ENCODE measurements at places on chromosomes 1 and 21.
A peak's percentile ranks its signal among the peaks of the same experiment; 100 is the strongest.

DNA sequence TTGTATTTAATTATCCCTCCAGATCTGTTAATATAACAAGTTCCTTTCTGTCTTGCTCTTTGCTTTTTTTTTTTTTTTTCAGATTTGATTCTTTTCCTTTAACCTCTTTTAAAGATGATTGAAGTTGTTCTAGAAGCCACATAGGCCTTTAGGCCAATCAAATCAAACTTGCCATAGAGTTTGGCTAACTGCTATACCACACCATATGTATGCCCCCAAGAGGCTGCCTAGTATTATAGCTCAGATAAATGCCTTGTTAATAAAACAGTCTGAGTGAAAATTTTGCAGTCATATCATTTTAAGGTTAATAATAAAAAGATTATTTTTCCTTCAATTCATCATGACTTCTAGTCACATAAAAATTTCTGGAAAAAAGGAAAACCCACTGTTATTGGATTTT, 696.0 kb upstream of the CHRM3 start:
- no peak for DNase-seq

- no peak for DNase-seq
Measured at GRCh38 chr1:190832511-190832910, 354.8 kb upstream of the BRINP3 start.

GRCh38 chr1:234874291-234875288, 254.0 kb downstream of the TOMM20 start:
- peak; percentile 62 for DNase-seq

- no peak for DNase-seq
Measured at GRCh38 chr1:194225821-194226220, 1039.4 kb upstream of the B3GALT2 start.

- no peak for DNase-seq
Measured at GRCh38 chr1:42150651-42151050, 2.6 kb upstream of the GUCA2B start.

DNA sequence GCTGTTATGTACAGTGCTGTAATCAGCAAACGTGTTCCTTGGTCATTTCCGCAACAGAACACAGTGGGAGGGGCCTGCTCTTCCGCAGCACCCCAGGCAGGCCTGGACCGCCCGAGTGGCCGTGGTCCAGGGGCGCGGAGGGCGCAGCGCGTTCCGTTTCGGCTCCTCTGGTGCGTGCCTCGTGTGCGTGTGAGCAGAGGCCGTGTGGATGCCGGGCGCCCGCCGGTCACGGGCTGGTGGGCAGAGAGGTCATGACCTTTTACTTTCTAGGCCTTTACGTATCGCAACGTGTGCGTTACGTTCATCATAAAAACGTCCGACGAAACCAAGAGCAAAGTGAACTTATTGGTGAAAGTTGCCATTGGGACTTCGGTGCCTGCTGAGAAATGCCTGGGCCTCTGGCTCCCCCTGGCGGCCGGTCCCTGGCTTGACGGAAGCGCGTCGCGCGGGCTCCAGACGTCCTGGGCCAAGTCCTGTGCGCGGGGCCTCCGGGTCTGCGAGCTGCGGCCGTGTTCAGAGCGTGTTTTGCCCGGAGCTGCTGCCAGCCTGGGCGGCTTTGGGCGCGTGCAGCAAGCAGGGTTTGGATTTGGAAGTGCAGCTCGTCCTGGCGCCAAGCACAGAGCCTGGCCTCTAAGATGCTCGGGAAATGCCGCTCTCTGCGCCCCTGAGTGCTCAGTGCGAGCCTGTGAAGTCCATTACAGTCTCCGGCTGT, 34.4 kb downstream of the COL18A1 start:
- peak; percentile 67 for DNase-seq

GRCh38 chr21:41482301-41482700, 25.7 kb downstream of the TMPRSS2 start:
- DNase-seq: no peak

DNA sequence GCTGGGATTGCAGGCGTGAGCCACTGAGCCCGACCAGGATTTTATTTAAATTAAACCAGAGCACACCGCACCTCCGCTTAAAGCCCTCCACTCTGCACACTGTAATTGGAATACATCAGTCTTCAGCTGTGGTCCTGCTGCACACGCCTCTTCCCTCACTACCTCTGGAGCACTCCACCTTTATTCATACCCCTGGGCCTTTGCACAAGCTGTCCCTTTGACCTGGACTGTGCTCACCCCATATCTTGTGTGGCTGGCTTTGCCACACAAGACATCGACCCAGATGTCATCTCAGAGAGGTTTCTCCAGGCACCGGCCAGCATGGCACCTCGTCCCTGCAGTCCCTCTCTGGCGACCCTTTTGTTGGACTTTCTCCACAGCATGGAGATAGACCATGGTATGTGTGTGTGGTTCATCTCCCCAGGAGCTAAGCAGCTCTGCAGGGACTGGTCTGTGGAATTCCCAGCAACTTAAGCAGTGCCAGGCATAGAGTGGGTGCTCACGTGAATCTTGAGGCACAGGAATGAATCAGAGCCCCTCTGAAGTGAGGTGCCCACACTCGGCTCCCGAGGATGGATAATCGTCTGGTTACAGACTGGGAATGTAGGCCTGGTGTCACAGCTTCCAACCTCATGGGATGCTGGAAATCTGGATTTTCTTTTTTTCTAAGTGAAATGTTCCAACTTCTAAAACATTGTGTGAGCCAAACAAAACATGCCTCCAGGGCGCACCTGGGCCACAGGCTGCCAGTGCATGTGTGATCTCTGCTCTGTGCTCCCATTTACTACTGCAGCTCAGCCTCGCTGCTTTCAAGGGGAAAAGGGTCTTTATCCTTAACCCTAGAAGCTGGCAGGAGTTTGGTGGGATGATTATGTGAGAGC, 61.9 kb downstream of the EVA1C start:
- DNase-seq: no peak

GRCh38 chr1:193325771-193326170, 139.4 kb upstream of the B3GALT2 start:
- DNase-seq: no peak

DNA sequence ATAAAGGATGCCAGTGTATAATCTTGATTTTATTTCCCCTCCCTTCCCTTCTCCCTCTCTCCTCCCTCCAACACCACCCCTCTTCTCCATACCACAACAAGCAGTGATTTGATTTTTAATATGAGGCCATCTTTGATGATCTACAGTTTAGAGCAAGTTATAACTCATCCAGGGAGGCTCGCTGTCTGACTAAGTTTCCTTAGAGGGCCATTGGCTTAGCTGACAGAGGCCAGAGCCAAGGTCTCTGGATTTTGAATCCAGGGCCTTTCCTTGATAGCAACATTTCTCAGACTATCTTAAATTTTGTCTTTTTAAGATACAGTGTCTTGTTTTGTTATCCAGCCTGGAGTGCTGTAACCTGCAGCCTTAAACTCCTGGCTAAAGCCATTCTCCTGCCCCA, 431.0 kb upstream of the USP24 start:
- DNase-seq: no peak

DNA sequence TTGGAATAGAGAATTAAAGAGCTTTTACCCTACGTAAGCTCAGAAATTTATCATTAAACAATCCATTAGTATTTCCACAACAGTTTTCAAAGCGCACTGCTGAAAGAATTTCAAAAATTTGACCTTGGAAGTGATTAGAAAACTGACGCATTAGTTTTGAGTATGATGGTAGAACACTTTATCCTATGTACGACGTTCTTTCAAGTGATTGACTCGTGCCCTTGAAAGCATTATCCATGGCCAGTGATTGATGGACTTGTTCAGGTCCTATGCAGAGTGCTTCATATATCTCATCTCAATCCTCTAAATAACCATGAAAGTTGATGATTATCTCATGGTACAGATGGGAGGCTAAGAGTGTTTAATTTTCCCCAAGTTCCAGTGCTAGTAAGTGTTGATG, 697.2 kb downstream of the USP25 start:
- DNase-seq: no peak

DNA sequence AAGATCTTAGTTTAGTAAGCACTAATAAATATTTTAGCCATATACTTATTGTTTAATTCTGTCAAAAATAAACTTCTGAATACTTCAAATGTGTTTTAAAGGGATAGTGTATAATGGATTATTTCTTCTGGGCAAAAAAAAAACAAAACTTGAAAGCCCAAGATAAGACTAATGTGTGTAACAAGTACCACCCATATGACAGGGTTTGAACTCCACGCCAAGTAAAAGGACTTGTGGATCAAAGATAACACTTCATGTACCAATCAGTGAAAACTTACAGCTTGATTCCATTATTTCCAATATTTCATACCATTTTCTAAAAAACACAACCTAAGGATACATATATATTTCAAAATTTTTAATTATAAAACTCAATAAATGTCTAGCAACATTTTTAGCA, 59.5 kb downstream of the DENND1B start:
- DNase-seq: no peak
